ENCODE measurements at places on chromosomes 11 and 22.

DNA sequence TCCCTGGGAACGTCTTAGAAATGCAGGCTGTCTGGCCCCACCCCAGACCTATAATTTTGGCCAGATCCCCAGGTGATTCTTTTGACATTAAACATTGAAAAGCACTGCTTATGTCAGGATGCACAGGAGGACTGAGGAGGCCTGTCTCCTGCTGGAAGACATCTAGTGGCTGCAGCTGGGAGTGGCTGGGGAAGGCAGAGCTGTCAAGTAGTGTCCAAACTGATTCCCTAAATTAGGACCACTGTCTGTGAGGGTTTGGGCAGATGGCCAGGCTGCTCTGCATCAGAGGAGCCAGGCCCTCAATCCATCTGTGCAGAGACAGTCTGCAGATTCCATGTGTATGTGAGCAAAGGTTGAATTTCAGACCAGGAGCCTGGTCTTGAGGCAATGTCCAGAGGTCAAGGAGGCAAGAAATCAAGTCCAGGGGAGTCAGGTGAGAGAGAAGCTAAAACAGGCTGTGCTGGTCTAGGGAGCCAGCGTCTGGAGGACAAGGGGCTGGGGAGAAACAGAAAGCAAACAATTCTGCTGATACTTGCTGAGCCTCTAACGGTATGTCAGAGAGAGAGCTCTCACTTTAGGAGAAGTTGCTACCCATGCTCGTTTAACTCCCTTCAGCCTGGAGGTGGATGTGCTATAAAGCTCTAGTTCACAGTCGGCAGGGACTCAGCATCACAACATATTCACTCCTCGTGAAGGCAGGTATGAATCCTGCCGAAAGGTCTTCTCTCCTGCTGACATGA lies 15.3 kb upstream of the SYTL2 start:
- DNase-seq: no peak

GRCh38 chr11:88117281-88117858 lies 57.9 kb downstream of the RAB38 start:
- no peak for DNase-seq

DNA sequence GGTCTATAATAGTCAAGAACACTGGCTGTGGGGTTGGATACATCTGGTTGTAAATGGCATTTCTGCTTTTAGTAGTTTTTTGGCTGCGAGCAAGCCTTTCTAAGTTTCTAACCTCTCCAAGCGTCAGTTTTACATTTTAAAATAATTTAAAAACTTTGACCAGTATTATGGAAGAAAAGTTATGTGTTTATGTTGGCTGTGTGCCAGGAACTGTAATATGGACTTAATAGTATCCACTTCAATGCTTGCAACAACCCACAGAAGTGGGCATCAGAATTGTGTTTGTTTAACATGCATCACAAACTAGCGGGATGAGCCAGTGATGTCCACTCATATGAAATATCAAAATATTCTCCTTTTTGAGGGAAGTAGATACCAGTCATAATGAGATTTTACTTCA lies 844.2 kb downstream of the JRKL start:
- DNase-seq: no peak

GRCh38 chr22:17121233-17122195 lies at the start of gene TMEM121B:
Gene TMEM121B (minus strand): TSS chr22:17121360. CDS start chr22:17121127, 233 bp downstream.
- DNase-seq: no peak

DNA sequence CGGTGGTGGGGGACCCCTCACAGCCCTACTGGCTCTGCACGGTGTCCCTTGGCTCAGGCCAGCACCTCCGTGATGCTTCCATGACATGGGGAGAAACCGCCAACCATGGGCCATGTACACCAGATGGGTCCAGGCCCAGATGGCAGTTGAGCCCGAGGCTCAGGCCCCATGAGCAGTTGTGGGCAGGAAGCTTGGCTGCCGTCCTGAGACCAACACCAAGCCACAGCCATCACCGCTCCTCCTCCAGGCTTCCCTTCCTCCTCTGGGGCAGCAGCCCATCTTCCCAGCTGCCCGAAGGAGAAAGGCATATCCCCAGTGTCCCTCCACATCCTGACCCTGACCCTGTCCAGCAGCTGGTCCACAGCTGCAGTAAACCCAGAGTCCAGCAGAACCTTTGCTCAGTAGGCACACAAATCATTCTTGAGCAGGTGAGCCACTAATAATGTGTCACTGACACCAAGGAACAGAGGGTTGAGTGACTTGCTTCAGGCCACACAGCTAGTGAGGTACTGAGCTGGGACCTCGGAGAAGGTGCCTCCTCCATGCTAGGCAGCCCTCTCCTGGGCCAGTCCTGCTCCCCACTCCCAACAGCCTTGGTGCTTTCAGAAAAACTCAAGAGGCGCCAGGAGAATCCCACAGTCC lies 204.9 kb downstream of the CTTN start:
- no peak for DNase-seq

DNA sequence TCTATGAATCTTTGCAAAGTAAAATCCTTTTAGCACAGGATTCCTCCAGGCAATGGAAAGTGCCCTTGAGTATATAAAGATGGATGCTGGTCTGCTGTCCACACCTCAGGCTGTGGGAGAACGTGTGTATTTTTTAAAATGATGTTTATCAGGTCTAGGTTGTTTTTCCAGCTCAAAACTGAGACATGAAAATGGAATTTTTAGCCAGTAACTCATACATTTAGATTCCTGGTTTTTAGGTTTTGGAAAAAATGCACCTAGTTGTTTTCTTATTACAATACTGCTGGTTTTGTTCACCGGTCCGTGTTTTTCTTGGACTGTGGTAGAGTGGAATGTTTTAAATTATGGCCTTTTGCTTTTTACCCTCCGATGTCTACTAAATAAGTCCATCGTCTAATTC lies 554.7 kb downstream of the SOX6 start:
- no peak for DNase-seq

DNA sequence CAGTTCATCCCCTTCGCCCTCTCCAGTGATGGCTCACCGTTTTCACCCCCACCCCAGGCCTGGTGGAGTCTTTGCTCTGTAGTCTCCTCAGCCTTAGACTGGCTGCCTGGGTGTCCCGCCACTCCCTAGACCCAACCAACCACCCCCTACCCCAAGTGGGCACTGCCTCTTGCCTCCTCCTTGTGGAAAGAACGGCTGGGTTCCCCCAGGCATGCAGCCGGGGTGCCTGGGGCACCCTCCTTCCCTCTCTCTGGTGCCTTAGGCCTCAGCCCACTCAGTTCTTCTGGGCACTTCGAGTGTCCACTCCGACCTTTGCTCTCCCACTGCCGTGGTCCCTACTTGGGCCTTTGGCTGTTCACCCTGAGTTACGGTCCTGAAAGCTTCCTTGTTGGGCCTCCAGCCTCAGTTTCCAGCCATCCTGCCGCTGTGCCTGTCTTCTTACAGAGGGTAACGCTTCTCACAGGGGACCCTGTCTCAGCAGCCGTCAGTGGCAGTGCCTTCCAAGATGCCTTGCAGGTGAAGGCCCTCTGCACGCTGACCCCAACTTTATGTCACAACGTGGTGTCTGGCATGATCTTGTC lies 3.1 kb downstream of the GRIK4 start:
- DNase-seq: no peak

- peak; percentile 98 for DNase-seq
Observed at GRCh38 chr11:58578136-58578634, 678 bp upstream of the ZFP91 start.

DNA sequence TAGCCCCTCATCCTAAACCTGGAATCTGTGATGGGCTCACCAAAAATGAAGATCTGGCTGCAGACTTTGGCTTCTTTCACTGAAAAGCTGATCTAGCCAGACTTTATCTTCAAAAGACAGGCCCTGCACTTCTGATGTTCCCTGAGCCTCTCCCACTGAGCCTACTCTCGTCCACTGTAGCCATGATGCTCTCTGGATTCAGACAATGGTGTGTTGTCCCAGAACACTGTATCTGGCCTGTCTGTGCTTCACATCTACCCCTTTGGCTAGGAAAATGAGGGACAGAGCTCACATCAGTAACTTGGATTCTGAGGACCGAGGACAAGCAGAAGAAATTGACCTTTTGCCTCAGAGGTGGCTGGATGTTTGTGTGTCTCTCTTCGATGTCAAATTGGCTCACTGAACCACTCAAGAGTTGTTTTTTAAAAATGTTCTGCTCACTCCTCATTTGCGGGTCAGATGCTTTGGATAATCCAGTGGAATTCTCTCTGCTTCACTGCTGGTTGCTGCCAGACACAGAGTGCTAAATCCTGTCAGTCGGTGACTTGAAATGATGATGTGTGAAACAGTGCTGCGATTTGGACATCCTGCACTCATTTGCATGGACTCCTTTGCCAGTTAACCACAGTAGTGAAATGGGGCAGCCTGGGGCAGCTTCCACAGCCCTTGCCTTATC lies 67.5 kb downstream of the ARFGAP2 start:
- no peak for DNase-seq

GRCh38 chr11:7050191-7050590 lies 29.9 kb downstream of the NLRP14 start:
- no peak for DNase-seq

- no peak for DNase-seq
Observed at GRCh38 chr11:1927026-1927847, 7.7 kb downstream of the TNNT3 start.

GRCh38 chr22:23243006-23243573 lies 62.8 kb downstream of the BCR start:
- peak; percentile 78 for DNase-seq

- no peak for DNase-seq
Observed at GRCh38 chr11:124238512-124238911, 2.4 kb upstream of the OR8G1 start.

DNA sequence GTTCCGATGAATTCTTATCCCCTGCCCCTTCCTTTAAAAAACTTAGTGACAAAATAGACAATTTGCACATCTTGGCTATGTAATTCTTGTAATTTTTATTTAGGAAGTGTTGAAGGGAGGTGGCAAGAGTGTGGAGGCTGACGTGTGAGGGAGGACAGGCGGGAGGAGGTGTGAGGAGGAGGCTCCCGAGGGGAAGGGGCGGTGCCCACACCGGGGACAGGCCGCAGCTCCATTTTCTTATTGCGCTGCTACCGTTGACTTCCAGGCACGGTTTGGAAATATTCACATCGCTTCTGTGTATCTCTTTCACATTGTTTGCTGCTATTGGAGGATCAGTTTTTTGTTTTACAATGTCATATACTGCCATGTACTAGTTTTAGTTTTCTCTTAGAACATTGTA lies 12.0 kb downstream of the CCND1 start:
- DNase-seq: no peak

- no peak for DNase-seq
Observed at GRCh38 chr11:207863-208180, 314 bp downstream of the RIC8A start.

DNA sequence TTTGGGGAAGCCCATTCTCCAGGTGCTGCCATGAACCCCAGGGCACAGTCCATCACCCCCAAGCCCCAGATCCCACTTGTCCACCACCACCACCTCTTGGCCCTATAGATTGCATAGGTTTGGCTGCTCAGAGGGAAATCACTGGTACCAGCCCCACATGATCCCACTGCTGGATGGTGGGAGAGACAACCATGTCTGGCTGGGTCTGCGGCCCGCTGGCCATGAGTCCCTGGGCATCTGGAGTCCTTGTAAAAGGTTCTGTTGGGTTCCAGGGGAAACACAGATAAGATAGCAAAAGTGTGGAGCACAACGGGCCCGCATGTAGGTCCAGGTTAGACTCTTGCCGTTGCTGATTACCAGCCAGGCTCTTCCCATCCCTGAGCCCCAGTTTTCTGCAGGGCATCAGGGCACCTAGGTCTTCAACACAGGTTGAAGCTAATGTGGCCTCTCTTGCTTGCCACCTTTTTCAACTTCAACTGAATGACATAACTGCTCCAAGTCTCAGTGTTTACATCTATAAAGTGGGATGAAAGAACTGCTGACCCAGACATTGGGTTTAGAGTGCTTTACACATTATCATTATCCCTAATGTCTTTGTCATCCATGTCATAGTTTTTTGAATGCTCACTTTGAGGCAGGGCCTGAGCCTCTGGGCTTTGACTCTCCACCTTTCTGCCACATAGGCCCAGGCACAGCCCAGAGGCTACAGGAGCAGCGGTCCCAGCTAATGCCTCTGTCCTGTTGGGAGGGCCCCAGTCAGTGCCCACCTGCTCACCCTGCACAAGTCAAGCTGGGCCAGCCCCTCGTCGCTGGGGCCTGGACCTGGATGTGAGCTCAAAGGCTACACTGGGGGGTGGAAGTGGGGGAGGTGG lies 1.0 kb upstream of the TANGO2 start:
- DNase-seq: no peak

DNA sequence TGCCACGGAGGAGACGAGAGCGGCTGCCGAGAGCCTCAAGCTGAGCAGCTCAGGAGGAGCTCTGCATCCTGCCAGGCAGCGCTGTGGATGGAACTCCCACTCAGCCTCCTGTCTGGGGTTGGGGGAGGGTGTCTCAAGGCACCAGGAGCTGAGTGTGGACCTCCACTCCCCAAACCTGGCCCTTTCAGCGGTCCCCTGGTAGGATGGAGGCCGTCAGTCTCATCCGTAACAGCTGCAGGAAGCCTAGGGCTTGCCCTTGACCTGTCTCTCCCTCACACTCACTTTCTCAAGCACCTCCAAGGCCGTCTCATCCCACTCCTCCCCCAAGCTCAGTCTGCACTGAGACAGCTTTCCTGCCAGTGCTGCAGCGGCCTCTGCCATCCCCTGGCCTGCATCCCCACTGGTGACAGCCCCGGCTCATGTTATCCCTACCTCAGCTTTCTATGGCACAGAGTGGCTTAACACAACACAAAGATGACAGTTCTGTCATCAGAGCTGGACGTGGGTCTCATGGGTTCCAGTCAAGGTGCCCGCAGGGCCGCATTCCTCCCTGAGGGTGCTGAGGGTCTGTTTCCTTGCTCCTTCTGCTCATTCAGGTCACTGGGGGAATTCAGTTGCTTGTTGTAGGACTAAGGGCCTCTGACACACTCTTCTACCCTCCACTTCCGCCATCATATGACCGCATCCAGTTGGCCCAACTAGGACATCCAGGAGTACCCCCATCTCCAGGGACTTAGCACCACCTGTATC lies 341.9 kb upstream of the B3GAT1 start:
- DNase-seq: no peak

- DNase-seq: no peak
Observed at GRCh38 chr11:45725121-45725520, 59.7 kb upstream of the CHST1 start.

- DNase-seq: no peak
Observed at GRCh38 chr11:62132689-62133293, 9.0 kb downstream of the INCENP start.

GRCh38 chr11:11382858-11383532 lies 29.9 kb upstream of the CSNK2A3 start:
- DNase-seq: no peak

DNA sequence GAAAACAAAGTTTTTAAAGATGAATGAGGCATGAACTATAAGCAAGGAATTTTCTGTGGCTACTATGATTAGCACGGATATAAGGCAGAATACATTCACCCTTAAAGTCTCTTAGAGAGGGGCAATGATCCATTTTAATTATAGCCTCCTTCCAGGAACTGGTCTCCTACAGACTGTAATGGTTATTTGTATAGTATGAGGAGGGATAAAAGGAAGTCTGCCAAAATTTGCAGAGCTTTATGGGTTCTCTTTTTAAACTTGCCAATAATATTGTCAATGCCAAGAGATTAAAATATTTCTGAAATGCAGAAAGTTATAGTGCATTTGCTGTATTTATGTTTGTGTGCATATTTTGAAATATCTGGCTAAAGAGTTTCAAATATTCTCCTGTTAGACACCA lies 271.4 kb upstream of the LUZP2 start:
- DNase-seq: no peak

DNA sequence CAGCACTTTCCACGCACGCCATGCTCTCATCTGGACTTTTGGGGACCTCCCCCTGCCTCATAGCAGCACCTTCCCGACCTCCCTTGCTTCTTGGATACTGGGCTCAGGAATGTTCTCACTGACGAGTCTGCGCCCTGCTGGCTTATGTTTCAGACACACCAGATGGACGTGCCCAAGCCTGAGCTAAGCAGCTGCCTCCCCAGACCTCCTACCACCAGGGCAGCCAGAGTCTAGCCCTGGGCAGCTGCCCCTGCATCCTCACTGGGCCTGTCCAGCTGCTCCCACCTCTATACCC lies 13.2 kb upstream of the RGL4 start:
- no peak for DNase-seq

All from naive thymus-derived CD4-positive, alpha-beta T cell (primary cell).